Central memory CD4-positive, alpha-beta T cell (primary cell): ENCODE measurements at places on chromosomes 7 and 10.

- DNase-seq = no peak
Observed at GRCh38 chr10:26837139-26837538, 23.6 kb downstream of the ABI1 start.

DNA sequence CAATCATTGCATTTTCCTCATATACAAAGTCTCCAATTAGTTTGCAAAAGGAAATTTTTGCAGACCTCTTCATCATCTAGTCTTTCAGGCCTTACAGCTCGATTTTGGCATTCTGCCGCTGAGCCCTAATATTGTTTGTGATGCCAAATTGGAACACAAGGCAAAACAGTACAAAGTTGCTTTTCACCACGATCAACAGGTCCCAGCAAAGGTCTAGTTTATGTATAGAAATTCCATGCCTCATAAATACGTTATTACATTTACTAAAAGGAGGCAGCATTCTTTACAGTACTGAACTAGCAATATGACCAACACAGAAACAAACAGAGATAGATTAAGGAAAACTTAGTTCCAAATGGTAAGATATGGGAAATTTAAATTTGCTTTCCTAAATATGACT is 7.0 kb upstream of the DNAJC1 start:
- no peak for DNase-seq

DNA sequence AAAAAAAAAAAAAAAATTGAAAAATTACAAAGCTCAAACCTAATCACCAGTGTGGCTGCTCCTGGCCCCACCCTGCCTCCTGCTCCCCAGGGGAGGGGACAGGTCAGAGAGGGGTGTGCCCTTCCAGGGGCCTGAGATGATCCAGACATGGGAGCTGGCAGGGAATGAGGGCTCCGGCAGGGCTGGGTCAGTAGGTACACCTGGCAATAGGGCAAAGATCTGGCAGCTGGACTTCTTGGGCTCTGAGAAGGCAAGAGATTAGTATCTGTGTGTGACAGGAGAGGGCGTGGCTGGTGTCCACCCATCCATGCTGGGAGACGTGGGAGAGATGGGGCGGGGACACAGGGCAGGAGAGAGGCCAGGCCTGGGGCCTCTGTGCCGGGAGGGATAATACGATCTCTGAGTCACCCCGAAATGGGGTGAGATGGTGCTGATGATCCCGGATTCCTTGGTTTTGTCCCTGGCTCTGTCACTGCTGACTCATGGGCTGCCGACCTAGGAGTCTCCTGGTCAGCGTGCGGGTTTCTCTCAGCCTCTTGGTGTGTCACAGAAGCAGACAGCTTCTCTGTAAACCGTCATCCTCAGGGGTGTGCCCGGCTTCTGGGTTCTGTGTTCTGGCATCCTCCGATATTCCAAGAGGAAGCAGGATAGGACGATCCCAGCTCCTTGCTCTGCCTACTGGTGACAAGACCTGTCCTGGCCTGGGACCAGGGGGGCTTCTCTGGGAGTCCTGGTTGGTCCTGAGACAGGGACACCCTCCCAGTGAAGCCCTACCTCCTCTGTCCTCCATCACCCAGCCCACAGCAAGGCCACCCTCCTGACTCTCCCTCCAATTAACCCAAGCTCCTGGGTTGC is 8.2 kb upstream of the CLDN4 start:
- no peak for DNase-seq

DNA sequence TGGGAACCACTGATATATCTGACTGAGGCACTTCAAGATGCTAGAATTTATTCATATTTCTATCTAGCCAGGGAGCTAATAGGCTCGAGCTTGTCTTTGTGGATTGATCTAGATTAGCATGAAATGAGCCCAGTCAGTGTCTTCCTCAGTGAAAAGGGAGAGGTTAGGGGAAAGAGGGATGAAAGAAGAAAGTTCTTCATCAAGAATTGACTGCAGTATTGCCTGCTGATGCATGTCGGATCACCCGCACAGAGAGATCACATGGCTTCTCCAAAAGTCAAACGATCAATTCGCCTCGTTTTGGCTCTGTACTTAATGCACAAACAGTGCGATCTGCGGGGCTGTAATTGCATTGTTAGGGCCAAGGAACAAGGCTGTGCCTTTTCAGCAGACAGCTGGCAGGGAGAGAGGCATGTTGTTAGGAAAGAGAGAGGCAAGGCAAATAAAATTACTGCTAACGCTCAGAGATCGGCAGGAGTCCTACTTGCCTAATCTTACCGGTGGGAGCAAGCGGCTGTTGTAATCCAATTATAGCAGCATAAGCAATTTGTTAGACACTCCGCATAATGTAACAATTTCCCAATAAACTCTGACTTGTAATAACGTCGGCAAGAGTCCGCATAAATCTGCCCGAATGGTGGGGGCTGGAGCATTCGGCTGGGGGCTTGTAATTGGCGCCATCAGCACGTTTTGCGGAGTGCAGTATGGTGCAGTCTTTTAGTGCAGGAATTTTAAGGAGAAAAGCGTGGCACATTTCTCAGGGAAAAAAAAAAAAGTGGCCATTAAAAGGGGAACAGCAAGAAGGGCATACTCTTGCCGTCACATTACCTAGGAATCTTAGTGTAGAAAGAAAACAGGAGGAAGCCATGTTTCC is 102.1 kb downstream of the POLL start:
- no peak for DNase-seq

DNA sequence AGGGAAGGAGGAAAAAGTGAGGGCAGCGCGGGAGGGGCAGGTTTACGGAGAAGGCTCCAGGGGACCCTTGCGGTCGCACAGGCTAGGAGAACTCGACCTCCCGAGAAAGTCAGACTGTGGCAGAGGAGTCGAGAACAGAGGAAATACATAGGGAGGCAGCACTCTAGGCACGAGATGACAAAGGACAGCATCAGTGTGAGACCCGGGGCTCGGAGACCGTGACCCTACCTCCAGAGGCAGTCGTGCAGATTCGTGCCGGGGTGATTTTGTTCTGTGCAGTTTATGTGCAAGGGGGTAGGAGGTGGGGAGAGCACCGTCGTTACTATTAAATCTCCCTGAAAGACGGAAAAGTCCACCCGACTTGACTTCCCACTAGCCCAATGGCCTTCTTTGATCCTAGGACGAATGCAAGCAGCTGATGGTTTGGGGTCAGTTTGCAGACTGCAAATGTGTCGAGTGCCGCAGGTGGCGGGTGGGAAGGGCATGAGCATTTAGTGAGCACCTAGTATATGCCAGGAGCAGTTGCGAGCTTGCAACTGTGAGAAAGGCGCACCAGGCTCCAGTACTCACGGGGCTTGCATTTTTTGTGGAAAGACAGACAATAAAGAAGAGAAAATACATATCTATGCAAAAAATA is 674 bp upstream of the OSBPL3 start:
- no peak for DNase-seq

DNA sequence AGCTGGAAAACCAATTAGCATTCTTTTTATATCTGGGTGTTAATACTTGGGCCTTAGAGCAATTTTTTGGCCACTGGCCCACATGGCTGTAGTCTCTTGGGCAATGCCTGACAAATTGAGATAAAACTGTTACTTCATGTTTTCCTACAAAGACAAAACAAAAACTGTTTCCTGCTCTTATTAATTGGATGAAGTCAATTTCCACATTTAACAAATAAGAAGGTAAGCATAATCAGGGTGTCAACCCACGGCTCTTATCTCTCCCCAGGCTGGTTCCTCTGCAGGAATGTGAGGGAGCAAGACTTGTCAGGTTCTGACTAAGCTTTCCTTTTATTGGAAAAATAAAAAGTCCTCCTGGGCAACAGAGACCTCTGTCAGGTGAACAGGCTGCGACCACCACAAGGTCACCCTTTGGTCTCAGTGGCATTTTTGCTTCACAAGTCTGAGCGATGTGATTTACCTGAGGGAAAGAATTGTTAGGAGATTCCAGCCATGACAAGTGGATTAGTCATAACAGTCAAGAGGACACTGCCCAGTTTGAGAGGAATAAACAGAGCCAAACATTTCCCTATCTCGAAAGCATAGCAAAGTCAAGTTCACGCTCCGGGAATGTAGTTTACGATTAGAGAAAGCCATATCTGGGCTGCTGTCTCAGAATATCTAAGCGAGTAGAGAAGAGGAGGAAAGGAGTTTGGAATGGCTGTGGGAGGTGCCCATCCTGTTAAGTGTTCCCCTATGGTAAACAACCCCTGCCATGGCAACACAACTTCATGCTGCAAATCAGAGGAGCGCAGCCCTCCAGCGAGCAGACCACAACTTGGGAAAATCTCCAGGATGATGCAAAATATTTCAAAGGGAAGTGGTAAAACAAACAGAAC is 144.4 kb downstream of the TES start:
- no peak for DNase-seq

- no peak for DNase-seq
Observed at GRCh38 chr10:126632705-126633104, 37.8 kb downstream of the C10orf90 start.

DNA sequence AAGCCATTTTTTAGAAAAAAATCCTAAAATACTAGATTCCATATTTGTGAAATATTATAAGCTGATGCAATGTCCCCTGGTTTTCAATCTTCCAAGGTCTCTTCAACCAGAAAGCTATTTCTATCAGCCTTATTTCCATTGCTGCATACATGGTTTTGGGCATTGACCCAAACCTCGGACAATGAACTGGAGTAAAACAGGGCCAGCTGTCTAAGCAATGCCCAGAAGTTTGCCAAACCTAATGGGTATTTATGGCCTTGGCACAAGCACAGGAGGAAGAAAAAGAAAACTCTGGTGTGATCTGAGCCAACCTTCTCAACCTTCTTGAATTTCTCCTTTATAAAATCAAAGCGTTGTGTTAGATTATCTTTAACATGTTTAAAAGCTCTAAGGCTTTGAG is 402.3 kb downstream of the DNAJB9 start:
- DNase-seq = no peak

DNA sequence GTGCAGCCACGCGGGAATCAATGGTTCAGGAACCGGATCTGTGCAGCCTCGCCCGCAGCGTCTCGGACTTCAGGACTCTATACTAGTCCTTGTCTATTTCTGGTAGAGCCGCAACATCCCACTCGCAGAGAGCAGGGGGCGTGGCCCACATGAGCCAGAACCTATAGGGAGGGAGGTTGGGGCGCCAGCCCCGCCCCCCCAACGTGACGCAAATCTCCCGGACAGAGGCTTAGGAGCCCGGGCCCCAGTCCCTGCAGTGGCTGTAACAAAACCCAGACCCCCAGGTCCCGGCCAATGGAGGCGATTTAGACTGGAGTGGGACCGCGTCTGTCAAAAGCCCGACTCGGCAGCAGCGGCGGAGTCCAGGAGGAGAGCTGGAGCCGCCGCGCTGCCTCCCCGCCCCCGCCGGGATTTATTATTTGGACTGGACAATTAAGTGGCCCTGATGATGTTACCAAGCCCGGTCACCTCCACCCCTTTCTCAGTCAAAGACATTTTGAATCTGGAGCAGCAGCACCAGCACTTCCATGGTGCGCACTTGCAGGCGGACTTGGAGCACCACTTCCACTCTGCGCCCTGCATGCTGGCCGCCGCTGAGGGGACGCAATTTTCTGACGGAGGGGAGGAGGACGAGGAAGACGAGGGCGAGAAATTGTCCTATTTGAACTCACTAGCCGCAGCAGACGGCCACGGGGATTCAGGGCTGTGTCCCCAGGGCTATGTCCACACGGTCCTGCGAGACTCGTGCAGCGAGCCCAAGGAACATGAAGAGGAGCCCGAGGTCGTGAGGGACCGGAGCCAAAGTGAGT is at the start of gene NKX2-3:
Gene NKX2-3, plus strand, starts transcription at position 256 of the 809 bp plus-strand sequence. Its CDS starts 190 bp downstream, at position 446.
- no peak for DNase-seq

GRCh38 chr10:104802941-104803340 is 161.9 kb downstream of the SORCS3 start:
- DNase-seq = no peak

- DNase-seq = no peak
Observed at GRCh38 chr7:134367956-134368749, 51.4 kb upstream of the SLC35B4 start.

DNA sequence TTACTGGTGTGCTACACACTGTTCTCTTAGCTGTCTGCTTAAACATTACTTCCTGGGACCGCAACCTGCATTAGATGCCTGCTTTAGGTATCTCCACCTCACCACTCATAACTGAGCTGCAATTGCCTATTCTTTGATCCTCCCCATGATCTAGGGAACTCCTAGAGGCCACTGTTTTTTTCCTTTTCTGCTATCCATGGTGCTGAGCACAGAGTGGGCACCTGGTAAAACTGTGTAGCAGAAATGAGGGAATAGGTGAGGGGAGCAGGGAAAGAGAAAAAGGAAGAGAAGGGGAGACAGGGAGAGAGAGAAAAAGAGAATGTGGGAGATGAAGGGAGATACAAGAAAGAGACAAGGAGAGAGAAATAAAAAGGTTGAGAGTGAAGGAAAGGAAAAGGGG is 434.9 kb downstream of the ADRA2A start:
- no peak for DNase-seq

- no peak for DNase-seq
Observed at GRCh38 chr7:68688416-68689086, 909.7 kb upstream of the AUTS2 start.

GRCh38 chr10:119525116-119525515 is 17.4 kb downstream of the RGS10 start:
- DNase-seq = no peak

DNA sequence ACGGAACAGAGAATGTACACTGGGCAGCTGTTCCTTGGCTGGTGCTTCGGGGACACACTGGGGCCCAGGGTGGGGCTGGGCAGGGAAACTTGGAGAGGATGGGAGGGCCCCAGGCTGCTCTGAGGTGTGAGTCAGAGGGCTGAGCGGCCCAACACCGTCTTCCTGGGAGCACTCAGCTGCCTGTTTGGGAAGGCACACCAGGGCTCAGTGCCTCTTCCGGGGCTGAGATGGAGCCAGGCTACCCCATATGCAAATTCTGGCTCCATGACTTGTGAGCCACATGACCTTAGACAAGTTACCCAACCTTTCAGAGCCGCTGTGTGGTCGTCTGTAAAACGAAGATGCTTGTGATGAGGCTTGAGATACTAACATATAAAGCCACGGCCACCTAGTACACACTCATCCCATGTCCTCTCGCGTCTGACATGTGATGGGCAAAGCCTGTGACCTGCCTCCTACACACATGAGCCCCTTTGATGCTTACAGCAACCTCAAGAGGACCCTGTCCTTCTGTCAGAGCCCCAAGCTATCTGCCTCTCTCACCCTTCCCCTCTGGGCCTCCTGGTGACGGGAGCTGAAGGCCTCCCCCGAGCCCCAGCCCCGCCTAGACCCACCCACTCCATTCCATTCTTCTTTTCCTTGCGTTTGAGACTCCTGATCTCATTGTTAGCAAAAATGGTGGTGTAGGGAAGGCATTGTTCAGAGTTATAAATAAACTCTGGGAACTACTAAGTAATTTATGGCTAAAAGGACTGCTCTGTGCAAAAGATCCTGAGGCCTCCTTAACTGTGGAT is 26.1 kb downstream of the KLRG2 start:
- DNase-seq = no peak

DNA sequence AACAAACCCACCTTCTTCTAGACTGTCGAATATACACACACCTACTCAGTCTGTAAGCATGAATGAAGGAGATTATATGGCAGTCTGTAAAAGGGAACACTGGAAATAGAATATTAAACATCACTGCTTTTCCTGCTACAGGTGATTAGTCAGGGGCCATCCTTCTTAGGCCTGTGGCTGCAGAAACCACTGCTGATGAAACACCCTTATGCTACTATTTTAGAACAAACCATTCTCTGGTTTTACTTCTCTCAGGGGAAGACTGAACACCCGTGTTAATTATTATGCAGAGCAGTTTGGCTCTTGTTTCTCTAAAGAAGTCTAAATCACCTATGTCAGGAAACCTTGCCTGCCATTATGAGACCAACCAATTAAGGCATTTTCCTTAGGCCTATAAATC is 351.1 kb upstream of the KLF6 start:
- no peak for DNase-seq
